ENCODE measurements at places on chromosomes 16 and 17.

DNA sequence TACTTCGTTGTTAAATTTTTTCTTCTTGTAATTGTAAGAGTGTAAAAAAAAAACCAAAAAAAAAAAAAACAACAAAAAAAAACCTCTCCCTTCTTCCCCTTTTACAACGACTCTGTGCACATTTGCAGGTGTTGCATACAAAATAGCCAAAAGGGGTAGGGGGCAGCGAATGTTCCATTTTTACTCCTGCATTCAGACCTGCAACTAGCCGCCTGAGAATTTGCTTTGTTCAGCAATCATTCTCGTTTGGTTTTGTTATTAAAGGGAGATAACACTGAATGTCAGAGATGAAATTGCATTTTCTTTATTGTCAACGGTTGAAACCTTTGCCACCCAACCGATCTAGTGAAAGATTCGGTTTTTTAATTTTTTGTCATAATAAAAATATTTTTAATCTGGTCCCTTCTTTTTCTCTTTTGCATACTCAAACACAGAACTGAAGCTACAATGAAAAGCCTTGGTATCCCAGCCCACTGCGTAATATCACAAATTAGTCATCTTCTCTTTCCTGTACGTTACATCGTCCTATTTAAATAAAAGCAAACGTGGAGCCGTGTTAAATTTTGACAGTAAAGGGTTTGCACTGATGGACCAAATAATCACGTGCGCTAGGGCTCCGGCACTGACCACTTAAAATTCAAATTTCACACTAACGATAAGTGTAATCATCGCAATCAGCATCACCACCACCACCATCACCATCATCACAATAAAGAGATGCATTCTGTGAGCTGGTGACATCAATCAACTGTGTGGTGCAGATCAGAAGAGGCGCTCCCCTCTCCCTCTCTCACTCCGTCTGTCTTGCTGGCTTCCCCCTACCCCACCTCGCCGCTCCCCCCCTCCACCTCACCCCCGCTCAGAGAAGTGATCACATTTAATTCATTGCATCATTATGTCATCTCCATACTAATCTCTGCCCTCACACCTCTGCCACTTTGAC is 406.2 kb upstream of the PSMD7 start:
- no peak for DNase-seq

- DNase-seq, result no peak
Measured at GRCh38 chr16:1150511-1150982, 2.4 kb upstream of the CACNA1H start.

- no peak for DNase-seq
Measured at GRCh38 chr16:84582958-84583516, 34.8 kb downstream of the COTL1 start.

DNA sequence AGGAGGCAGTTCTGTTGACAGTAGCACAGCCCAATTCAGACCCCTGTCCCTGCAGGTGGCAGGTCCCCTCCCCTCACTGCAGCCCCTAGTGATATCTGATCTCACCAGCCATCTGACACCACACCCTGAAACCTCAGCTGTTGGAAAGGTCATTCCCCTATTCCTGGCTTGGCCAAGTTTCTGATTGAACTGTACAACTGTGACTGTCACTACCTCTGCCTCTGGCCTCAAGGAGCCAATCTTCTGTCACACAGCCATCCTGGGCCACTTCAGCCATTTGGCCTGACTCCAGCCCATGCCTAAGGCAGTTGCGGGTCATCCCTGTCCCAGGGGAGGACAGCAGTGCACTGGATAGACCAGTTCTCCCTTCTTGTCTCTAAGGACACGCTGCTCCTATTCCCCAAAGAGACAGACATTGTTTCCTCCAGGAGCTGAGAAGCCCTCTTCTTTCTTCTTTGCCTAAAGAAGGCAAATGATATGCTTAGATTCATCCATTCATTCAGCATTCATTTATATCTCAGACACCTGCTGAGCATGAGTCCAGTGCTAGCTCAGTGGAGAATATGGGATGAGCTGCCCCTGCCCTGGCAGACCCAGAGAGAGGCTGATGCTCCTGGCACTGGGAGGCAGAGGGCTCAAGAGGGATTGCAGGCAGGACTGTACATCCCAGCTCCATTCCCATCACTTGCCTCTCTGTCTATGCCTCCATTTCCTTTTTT is 4.6 kb upstream of the ALDOA start:
- DNase-seq, result no peak

DNA sequence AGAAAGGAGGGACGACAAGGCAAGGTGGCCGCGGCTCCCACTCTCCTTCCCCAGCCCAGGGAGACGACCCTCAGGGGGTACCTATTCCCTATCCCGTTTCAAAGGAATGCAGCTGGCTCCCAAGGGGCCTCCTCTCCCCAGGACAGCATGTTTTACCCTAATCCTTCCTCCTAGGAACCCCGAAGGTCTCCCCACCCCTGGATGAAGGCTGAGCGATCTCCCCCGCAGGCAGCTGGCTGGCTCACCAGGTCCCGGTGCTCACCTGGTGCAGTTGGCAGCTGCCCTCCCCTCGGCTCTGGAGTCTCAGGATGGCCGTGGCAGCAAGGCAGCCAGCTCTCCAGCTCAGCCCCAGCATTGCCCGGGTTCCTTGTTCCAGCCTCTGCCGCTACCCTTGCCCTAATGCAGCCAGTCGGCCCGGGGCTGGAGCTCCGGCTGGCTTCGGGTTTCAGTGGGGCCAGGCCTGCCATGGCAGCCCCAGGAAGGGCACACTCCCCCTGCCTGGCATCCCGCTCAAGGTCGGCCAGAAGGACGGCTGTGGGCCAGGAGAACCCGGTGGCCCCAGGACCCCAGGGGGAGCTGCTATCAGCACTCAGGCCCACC is 4.6 kb downstream of the CLUH start:
- no peak for DNase-seq

GRCh38 chr16:16025214-16025968 is 76.0 kb downstream of the ABCC1 start:
- DNase-seq, result no peak

DNA sequence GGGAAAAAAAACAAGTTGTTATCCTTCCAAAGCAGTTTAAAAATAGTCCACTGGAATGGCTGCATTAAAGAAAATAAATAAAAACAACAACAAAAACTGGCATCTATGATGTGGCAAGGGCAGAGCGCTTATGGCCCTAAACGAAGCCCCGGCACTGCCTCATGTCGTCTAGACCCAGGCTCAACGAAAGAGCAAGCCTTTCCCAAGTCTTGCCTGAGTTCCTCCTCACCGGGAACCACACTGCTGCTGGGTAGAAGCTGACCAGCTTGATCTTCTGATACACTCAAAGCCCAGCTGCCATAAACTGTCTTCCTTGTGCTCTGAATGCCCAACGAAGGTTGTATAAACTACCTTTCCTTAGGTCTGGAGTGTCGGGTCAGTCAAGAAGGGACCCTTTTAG is 37.0 kb downstream of the NDEL1 start:
- no peak for DNase-seq

GRCh38 chr16:16042076-16042475 is 92.7 kb downstream of the ABCC1 start:
- no peak for DNase-seq

GRCh38 chr16:80298676-80299075 is 242.1 kb upstream of the DYNLRB2 start:
- DNase-seq, result no peak

- no peak for DNase-seq
Measured at GRCh38 chr17:30832438-30833124, 815 bp downstream of the ATAD5 start.

DNA sequence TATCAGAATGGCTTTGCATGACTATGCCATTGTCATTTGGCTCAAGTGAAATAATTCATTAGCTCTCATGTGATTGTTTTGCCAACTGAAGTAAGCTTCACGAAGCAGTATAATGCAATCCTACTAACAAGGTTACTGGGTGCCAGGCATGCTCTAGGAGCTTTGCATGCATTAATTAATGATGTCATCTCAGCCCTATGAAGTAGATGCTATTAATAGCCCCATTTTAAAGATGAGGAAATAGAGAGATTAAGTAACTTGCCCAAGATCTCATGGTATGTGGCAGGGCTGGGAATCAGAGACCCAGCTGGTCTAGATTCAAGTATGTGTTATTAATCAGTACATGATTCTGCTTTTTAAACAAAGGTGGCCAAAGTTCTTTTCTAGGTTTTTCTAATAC is 14.1 kb downstream of the KRT39 start:
- no peak for DNase-seq

DNA sequence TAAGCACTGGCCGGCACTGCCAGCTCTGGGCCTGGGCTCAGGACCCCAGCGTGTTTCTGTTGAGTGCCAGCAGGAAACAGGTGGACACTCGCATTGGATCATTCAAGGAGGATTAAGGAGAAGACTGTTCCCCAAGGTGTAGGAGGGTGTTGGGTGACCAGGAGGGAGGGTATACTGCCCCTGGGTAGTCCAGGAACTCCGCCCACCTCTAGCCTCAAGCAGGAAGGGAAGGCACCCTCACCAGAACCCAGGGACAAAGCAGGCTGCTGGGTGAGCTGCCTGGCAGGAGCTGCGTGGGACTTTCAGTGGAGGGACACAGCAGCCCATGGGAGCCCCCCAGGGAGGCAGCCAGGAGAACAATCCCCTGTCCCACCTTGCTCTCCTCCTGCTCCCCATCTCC is 7.7 kb upstream of the RAB37 start:
- DNase-seq, result no peak

- DNase-seq, result no peak
Measured at GRCh38 chr17:58324056-58324408, 4.6 kb downstream of the TSPOAP1 start.

- no peak for DNase-seq
Measured at GRCh38 chr17:73553311-73553710, 90.9 kb downstream of the SDK2 start.

- no peak for DNase-seq
Measured at GRCh38 chr17:83199500-83200201, 120.2 kb downstream of the METRNL start.

- DNase-seq, result no peak
Measured at GRCh38 chr17:77211681-77212080, 70.9 kb downstream of the SEC14L1 start.

DNA sequence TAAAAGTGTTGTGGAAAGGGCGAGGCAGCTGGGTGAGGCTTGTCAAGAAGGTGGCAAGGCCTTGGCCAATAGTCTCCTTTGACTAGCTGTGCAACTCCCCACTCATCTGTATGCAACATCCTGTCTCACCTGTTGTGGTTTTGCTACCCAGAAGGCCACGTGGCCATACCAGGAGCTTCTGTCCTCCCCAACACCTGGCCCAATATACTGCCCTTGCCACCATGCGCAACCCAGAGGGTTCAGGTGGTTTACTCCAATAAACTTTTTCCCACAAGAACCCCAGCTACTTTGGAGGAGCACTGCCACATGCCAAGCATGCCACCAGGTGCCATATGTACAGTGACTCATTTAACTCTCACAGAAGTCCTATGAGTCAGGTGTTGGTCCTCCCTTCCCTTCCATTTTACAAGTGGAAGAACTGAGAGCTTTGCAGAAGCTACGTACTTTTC is 10.2 kb downstream of the MYO19 start:
- DNase-seq, result no peak
